Activated naive CD8-positive, alpha-beta T cell treated with anti-CD3 and anti-CD28 coated beads, Interleukin-2, amount 50 U/mL, for 24 hours (primary cell): ENCODE measurements at places on chromosomes 1 and 21.

GRCh38 chr1:44261962-44262361, 48.7 kb downstream of the DMAP1 start:
- no peak for DNase-seq
- no peak overlapping the region for H3K27ac ChIP-seq
- H3K4me3 ChIP-seq: no peak overlapping the region

DNA sequence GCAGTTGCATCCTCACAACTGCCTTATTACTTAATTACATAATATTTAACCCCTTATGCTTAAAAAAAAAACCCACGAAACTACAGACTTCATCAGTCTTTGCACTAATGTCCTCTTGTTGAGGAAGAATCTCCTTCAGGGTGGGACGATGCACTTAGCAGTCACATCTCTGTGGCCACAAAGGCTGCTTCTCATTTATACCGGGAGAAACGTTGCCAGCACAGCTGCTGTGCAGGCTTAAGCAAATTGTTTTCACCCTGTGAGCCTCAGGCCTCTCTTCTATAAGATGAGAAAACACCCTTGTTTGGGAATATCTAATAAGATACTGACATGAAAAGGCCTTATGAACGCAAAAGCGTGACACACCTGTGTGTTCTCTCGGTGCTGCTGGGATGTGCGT, 2.9 kb upstream of the OBSCN start:
- peaks cover 14% of the 10 kb centered on the region for H3K27me3 ChIP-seq
- H3K36me3 ChIP-seq: no peaks in the 10 kb centered on the region
- no peaks in the 10 kb centered on the region for H3K4me1 ChIP-seq

DNA sequence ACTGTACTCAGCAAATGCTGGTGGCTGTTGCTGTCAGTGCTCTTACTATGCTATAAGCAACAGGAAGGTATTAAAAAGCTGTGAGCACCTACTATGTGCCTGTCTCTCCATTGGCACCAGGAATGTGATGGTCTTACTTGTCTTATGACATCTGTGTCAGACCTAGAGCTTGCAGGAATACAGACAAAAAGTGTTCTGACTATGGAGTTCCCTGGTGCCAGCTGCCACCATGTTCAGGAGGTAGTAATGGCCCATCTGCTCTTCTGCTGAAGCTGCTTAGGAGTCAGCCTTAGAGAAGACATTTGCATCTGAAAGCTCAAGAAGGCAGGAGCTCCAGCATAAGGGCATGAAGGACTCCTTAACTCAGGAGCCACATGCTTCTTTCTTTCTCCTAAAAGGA, 52.3 kb downstream of the MAB21L3 start:
- H3K4me3 ChIP-seq: no peak overlapping the region
- H3K27ac ChIP-seq: no peak overlapping the region
- peaks cover 4% of the 10 kb centered on the region for H3K4me1 ChIP-seq
- no peak for DNase-seq
- no peaks in the 10 kb centered on the region for H3K27me3 ChIP-seq
- no peaks in the 10 kb centered on the region for H3K36me3 ChIP-seq

- H3K4me1 ChIP-seq: peaks cover 6% of the 10 kb centered on the region
- no peak overlapping the region for H3K27ac ChIP-seq
- no peaks in the 10 kb centered on the region for H3K27me3 ChIP-seq
- DNase-seq: no peak
These were observed 96.7 kb downstream of the GABPA start for GRCh38 chr21:25831300-25831960.

- H3K27ac ChIP-seq: no peak overlapping the region
- H3K36me3 ChIP-seq: no peaks in the 10 kb centered on the region
- no peaks in the 10 kb centered on the region for H3K4me1 ChIP-seq
- no peak overlapping the region for H3K4me3 ChIP-seq
These were observed 22.6 kb downstream of the CLCA1 start for GRCh38 chr1:86491171-86491950.

DNA sequence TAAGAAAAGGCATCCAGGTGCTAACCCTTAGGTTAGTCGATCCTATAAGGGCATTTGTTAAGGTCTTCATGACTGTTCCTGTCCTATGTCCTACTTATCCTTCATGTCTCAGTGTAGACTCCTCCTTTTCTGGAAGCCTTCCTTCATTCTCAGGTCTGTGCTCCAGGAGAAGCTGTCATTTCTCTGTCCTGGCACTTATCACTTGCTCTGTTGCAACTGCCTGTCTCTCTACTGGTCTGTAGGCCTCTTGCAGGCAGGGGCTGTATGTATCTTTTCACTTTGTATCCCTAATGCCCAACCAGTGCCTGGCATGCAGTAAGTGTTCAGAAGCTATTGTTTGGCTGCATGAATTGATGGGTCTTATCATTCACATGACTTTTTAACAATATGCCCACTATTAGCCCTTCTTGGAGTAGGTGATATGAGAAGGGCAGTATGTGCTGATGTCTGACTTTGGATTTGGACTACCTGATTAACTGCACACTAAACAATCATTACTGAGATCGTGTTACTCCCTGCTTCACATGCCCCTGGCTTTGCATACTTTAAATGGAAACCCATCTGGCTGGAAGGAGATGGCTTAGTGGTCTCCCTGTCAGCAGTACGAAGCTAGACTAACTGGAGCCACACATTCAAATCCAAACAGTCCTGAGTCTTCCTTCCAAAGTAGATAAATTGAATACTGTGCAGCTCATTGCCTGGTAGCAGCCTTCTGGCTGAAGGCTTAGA, 88.8 kb downstream of the RGL1 start:
- DNase-seq: no peak
- H3K4me3 ChIP-seq: no peak overlapping the region
- H3K27me3 ChIP-seq: no peaks in the 10 kb centered on the region
- H3K36me3 ChIP-seq: no peaks in the 10 kb centered on the region
